ENCODE measurements at places on chromosomes 5 and 9.

- no peak for DNase-seq
Observed at GRCh38 chr5:132001647-132002561, 9.6 kb downstream of the ACSL6 start.

- DNase-seq = no peak
Observed at GRCh38 chr5:33789567-33789957, 102.2 kb downstream of the ADAMTS12 start.

GRCh38 chr5:58648846-58649245 is 66.0 kb downstream of the RAB3C start:
- no peak for DNase-seq

- DNase-seq = no peak
Observed at GRCh38 chr5:443239-444151, 519 bp downstream of the EXOC3 start.

GRCh38 chr9:343773-344172 is 129.1 kb downstream of the DOCK8 start:
- DNase-seq = no peak

DNA sequence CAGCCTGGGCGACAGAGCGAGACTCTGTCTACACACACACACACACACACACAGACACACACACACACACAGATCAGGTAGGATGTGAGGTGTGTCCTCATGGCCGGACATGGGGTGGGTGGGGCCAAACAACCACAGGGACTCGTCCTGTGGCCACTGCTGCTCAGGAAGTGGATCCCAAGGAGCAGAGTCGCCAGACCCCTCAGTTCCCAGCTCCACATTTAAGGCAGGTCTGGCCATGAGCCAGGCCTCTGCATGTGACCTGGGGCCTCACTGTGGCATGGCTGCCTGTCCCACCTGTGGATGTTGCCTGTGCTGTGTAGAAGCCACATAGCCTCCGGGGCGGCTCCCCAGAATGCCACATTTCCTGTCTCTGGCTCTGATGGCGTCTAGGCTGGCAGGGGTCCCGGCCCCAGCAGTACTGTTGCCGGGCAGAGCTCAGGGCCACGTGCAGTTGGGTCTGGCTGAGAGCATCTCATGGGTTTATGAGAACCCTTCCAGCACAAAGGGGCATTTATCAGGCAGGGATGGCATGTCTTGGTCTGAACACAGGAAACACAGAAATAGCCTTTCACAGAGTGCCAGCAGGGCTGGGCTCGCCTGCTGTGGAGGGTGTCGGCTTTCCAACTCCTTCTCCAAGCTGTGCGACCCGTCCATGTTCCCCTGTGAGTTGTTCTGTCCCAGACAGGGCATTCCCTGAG is 9.9 kb upstream of the NINJ1 start:
- no peak for DNase-seq

DNA sequence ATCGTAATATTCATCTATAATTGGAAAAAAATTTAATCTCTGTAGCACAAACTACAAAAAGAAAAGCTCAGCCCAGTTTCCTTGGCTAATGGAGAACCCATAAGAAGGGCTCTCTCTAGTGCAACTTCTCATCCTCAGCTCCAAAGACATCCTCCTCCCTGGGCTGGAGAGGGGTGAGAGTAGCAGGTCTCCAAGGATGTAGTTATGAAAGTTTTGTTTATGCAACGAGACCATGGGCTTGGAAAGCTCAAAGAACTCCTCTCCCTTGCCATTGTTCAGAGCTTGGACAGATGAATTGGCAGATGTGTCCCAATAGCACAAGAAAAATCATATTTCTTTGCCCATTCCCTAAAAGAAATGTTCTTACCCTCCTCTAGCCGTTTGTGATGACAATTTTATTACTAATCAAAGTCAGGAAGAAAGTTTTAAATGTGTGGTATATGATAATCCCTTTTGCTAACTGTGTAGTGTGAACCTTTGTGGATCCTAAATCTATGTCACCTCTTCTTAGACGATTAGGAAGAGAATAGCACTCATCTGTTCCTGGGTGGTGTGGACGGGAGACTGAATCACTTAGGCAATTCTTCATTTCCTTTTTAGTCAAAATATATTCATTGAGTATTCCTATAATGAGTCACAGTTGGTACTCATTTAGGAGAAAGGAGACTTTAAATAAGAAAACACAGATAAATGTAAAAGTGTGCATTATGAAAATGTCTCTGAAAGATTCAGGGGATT is 52.2 kb downstream of the GARNL3 start:
- DNase-seq = no peak

DNA sequence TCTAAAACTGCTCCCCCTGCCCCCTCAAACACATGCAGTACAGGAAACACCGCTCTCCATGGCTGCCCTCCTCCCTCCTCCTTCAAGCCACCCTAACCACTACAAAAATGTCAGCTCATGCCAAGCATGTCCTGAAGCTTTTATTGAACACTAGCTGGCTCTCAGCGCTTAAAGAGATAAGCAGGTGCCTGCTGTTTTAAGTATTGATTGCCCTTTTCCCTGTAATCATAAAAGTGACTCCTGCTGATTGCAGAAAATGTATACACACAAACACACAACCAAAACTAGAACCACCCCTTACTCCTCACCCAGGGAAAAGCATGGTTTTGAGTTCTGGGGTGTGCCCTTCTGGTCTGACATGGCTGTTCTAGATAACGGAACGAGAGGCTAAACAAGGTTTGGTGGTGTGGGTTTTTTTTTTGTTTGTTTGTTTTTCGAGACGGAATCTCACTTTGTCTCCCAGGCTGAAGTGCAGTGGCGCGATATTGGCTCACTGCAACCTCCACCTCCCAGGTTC is 3.7 kb upstream of the UCK1 start:
- no peak for DNase-seq

GRCh38 chr5:10987276-10987924 is 226.4 kb upstream of the DAP start:
- DNase-seq = no peak

- no peak for DNase-seq
Observed at GRCh38 chr9:104983491-104983890, 55.5 kb upstream of the ABCA1 start.

DNA sequence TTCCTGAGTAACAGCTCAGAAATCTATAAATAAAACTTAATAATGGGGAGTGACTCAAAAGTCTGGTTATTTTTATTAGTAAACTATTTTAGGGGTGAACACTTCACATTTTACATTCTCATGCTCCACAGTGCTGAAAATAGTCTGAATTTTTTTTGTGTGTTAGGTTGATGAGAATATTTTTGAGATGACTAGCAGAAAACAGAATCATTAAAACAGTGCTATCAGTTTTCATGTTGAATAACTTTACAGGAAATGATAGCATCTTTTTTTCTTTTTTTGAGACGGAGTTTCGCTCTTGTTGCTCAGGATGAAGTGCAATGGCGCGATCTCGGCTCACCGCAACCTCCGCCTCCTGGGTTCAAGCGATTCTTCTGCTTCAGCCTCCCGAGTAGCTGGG is 60.3 kb downstream of the TMC1 start:
- DNase-seq = no peak

GRCh38 chr5:32760091-32760509 is 49.0 kb downstream of the NPR3 start:
- no peak for DNase-seq

- no peak for DNase-seq
Observed at GRCh38 chr5:109945097-109945678, 255.5 kb downstream of the MAN2A1 start.

DNA sequence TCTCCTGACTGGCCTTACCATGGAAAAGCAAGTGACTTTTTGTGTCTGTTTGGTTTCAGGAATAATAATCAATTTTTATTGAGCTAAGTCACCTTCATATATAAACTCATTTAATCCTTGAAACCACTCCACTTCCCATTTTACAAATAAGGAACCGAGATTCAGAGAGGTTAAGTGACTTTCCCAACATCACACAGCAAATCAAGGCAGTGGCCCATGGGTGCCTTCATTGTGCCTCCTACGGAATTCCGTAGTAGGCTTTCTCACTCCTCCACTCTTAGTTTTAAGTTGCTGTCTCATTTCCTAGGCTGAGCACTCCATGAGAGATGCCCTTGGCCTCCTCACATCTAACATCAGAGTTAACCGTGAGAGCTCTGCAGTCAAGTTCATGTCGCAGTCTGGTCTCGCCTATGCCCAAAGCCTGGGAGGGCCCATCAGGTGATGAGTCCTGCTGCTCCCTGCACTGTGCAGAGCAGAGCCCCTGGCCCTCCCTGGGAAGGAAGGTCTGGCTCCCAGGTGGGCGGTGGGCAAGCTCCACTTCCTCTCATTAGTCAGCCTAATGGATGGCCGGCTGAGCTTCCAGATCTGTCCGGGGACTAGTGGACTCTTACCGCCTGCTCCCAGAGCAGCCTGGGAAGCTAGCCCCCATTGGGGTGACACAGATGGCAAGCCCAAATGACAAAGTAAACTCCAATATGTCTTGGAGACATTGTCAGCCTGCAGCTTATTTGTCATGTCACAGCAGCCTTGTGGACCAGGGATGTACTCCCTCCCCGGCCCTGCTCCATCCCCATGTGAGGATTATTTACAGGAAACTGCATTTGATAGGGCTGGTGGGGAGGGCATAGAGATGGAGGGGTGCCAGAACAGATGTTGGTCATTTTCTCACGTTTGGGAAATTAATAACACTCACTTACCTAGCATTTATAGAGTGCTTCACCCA is 123.4 kb downstream of the MVB12B start:
- DNase-seq = no peak

DNA sequence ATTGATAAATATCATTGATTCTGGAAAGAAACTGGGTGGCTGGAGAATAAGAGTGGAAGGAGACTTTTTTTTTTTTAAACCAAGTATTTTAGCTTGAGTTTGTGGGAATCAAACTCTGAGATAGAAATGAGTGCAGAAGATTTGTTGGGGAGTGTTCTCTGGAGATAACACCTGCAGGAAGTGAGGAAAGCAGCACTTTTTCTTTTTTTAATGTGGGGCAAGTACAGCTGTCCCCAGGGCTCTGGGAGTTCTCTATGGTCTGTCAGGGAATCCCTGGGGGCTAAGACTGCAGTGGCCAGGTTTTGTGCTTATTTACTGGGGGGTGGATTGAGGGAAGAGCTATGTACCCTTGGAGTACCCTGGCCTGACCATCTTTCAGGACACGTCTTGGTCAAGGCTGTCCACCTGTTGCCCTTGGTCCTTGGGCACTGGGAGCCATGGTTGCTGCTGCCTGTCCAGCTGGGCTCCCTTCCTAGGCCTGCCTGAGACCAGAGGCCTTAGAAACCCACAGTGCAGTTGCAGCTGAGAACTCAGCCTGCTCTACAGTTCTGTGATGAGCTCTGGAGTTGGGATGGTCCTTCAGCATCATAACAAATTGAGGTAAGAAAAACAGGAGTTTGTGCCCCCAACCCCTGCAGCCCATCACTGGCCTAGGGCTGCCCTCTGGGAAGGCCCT is 85.8 kb downstream of the PHAX start:
- no peak for DNase-seq

DNA sequence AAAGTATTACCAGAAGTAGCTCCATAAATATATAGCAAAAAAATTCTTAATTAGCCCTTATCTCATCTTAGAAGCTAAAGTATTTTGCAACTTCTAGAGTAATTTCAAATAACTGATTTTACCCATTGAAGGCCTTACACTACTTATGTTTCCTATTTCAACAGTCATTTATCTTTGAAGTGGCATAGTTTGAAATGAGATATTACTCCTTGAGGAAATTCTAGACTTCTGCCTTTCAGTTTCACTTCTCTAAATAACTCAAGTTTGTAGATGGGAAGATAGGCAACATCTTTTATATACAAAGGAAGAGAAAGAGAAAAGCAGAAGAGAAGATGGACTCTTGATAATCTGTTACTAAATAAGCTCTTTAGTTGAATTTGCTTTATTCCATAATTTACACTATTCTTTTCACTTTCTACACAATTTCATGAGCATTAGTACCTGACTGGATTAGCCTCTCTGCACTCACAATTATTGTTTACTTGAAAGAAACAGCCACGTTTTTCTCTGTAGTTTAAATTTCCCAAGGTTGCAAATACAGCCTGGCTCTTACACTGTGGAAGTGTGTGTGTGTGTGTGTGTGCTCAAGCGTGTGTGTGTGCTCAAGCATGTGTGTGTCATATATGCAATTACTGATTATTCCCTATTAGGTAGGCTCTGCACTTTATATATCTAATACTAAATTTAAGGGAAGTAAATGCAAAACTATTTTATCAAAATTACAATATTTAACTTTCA is 60.6 kb upstream of the EMB start:
- no peak for DNase-seq

GRCh38 chr5:33565324-33565723 is 124.6 kb downstream of the TARS1 start:
- DNase-seq = no peak

DNA sequence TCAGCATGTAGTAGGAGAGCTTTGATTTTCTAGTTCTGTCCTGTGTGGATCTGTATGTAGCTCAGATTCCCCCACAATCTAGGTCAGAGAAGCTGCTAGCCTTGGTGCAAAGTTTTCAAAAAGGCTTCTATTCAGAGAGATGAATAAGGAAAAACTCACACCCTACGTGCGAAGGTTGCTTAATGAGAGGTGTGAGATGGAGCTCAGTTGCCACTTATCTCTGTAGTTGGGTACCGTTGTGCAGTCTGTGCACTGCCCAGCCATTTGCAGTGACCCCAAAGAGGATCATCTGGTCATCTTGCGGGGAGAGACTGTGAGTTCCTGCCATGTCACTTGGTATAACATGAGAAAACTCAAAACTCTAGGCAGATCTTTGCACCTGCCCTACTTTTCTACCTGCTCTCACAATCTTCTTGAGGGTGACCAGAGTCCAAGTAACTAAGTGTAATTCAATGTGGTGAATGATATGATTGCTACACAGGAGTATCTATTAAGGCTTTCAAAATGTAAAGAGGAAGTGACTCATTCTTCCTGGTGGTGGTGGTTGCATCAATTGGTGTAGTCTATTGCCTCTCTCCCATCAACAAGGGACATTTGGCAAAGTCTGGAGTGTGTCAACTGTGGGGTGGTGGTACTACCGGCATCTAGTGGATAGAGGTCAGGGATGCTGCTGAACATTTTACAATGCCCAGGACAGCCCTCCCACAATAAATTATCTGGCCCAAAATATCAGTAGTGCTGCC is 65.2 kb downstream of the TMC1 start:
- peak; percentile 7 for DNase-seq

- no peak for DNase-seq
Observed at GRCh38 chr5:139763930-139764791, 31.4 kb upstream of the PSD2 start.

DNA sequence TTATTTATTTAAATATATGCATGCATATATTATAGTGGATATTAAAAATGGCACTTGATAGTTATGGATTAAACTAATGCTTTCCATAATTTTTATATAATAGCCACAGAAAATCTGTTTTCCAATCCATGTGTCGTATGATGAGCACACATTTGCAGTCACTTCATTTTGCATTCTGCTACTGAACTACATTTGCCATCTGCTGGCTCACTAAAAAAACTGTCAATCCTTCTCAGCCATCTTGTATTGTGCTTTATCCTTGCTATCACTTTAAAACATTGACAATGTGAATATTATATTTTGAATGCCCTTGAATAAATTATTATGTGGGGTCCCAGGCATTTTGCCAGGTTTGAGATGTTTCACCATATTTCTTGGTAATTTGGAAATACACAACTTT is 586.6 kb downstream of the DNAH5 start:
- no peak for DNase-seq

- no peak for DNase-seq
Observed at GRCh38 chr9:82302968-82303655, 314.5 kb downstream of the SPATA31D1 start.
